ENCODE measurements at places on chromosomes 3 and 15.

- DNase-seq = no peak
Observed at GRCh38 chr3:47611576-47611975, 32.9 kb upstream of the CSPG5 start.

DNA sequence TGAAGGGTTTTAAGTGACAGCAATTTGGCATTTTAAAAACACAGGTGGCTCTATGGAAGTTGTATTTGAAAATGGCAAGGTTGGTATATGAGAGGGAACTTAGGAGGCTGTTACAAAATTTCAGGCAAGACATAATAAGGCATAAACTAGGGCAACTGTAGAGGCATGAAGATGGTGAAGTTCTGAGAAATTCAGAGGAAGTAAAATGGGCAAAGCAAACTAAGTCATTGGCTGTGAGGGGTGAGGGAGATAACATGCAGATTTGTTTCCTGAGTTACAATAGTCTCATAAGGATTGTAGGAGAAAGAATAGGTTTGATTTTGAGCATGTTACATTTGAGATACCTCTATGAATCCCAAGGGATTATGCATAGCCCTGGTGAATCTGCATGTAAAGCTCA lies 302.9 kb upstream of the ARHGEF26 start:
- DNase-seq = no peak

- no peak for DNase-seq
Observed at GRCh38 chr3:184846496-184846895, 34.5 kb downstream of the VPS8 start.

GRCh38 chr3:181936774-181937173 lies 225.0 kb downstream of the SOX2 start:
- DNase-seq = no peak

GRCh38 chr3:54376142-54376807 lies 253.9 kb downstream of the CACNA2D3 start:
- DNase-seq = no peak

GRCh38 chr15:67504796-67505195 lies 16.1 kb upstream of the C15orf61 start:
- DNase-seq = no peak

DNA sequence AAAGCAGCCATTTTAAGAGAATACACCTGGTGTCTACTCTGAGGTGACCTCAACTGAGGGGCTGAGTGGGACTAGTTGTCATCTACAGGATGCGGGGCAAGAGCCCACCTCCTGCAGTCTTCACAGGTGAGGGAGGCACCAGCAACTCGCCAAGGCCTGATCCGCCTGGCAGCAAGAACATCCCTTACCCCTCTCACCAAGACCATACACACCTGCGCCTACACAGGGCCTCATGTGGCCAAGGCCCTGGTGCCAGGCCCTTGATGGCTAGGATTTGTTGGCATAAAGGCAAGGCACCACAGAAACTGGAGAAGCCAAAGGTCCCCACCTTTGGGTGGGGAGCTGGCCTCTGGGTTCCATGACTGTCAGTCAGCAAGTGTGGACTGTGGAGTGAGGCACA lies 18.4 kb downstream of the ELP6 start:
- DNase-seq = no peak

GRCh38 chr15:55343168-55343567 lies 24.1 kb downstream of the PIGB start:
- DNase-seq = no peak

DNA sequence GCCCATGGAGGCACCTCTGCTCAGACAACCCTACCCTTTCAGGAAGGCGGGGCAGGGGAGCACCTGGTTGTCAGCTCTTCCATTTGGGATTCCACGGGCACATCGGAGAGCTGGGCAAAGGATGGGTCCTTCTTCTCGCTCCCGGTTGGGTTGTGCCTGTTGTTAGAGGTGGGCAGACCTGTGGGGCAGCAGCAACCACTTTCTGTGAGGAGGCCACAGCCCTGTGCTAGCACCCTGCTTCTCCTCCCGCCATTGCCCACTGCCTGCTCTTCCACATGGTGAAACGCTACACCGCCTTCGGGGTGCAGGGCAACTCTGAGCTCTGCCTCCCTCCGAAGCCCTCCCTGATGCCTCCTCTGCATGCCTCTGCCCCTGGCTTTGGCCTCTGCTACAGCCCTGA lies 7.0 kb upstream of the HHATL start:
- no peak for DNase-seq

DNA sequence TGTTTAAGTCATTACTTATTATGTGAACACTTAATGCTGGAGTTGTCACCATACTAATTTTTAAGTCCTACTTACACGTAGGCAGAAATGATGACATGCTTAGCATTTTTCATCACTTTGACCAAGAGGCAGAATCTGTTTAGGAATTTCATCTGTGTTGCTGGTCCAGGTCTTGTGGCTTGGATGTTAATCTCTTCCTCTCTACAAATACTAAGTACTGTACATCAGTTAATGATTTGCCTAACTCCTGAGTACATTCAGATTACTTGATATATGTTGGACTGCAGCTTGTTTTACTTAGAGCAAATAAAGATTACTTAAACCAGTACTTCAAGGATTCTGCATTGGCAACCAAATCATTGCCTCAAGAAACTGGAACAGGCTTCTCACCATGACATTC lies 8.6 kb downstream of the SNRK start:
- DNase-seq = no peak

DNA sequence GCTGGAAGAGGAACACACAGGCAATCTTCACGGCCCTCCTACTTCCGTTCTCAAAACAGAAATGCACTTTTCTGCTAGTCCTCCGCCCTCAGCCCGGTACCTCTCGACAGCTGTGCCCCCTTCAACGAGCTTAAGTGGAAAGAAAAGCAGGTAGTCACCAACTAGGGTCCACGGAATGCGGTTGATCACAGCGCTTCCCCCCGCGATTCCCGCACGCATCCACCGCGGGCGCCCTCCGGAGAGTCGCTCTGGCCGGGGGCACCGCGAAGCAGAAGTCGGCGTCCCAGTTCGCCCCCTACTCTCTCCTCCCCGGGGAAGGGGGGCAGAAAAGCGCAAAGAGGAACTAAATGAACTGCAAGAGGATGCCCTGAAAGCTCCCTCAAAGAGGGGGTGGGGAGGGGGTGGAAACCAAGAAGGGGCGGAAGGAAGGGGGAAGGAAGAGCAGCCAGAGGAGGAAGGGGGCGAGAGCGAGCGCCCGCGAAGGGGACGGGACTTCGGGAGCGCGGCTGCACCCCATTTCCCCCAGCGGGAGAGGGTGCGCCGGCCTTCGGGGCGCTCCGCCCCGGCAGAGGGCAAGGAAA lies 738 bp downstream of the ACAP2 start:
- DNase-seq = peak; percentile 32

- DNase-seq = no peak
Observed at GRCh38 chr3:129605922-129606635, 397 bp downstream of the PLXND1 start.

GRCh38 chr3:61357902-61358301 lies 106.7 kb upstream of the FHIT start:
- DNase-seq = no peak

- DNase-seq = no peak
Observed at GRCh38 chr3:101072300-101072699, 79.1 kb upstream of the ABI3BP start.

- no peak for DNase-seq
Observed at GRCh38 chr15:88805031-88805780, 2.0 kb downstream of the ACAN start.

- DNase-seq = no peak
Observed at GRCh38 chr15:51585986-51586385, 36.6 kb downstream of the DMXL2 start.

Data from SW 1271 (cell line).